ENCODE measurements at places on chromosomes 4 and X.

GRCh38 chr4:180788729-180789128, 1454.5 kb upstream of the TENM3 start:
- no peak for DNase-seq

- no peak for DNase-seq
These were observed 269.4 kb upstream of the FAT4 start for GRCh38 chr4:125045311-125045710.

DNA sequence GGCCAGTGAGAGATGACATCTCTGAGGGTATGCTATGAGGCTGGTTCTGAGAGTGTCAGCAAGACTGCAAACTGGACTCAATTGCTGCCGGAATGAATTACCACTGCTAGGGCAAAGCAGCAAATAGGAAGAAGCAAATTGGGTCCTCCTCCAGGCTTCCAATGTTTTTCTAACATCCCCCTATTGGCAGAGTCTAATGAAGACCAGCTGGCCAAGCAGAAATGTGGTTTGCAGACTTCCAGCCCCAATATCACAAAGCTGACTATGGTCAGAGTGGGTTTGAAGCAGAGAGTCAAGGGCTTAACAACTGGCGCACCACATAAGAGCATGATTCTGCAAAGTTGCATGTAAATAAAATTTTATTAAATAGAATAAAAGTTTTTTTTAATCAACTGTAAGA, 225.4 kb upstream of the GLRA2 start:
- no peak for DNase-seq

- no peak for DNase-seq
These were observed 59.3 kb downstream of the MAPK10 start for GRCh38 chr4:86300516-86300915.

GRCh38 chrX:118536687-118537461, 41.3 kb downstream of the DOCK11 start:
- no peak for DNase-seq

GRCh38 chr4:54001668-54002365, 62.6 kb downstream of the CHIC2 start:
- DNase-seq, result no peak

DNA sequence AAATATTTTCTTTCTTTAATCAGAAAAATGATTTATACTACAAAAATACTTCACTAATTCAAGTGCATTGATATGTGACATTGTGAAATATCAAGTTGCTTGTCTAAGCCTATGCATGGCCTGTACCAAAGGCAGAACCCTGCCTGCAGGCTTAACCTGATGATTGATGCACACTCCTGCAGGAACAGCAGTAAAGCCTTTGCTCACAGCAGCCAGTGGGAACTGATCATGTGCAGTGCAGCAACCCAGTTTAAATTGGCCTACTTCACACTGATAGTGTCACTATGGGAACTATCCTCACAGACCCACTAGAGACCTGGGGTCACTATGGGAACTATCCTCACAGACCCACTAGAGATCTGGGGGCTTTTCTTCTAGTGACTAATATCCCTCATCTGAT, 603.8 kb downstream of the RAPGEF2 start:
- DNase-seq, result no peak

All from NCI-H1048 (cell line).